Foreskin keratinocyte (primary cell): ENCODE measurements at places on chromosomes 6 and 20. TPM values are rescaled to one million over a fixed set of nuclear protein-coding genes. Genes with fewer than 3 reads are reported as not detected.

Gene ESR1
- total RNA-seq: 1.1 and 1.3 TPM in 2 replicates

Gene KCNK17
- total RNA-seq: not detected in 2 replicates

- no peak for DNase-seq
These were observed 237.1 kb upstream of the OPRM1 start for GRCh38 chr6:153801917-153802316.

DNA sequence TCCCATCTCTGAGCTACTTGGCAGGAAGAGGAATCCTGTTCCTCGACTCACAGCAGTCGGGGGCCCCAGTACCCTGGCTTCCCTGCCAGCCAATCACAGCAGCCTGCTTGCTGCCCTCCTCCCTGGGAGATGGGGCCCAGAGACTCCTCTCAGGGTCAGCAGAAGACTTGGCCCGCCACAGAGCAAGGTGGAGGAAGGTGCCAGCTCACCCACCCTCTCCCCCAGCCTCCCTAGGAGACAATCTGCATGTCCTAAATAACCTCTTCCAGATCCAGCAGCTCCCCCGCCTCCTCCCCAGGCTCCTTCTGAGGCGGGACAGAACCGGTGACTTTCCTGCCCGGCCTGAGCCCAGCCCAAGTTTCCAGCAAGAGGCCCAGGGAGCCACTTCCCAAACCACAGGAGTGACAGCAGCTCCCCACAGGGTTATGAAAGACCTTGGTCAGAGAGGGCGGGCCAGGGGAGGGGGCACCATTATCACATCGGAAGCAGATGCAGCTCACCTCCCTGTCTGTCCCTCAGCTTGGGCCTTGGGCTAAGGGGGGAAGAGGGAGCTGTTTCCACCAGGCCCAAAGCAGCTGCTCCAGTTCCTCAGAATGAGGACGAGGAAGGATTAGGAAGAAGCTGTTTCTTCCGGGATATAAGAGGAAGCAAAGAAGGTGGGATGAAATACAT lies 2.3 kb downstream of the CCND3 start:
- DNase-seq: no peak
